ENCODE measurements at places on chromosomes 7 and 10.

DNA sequence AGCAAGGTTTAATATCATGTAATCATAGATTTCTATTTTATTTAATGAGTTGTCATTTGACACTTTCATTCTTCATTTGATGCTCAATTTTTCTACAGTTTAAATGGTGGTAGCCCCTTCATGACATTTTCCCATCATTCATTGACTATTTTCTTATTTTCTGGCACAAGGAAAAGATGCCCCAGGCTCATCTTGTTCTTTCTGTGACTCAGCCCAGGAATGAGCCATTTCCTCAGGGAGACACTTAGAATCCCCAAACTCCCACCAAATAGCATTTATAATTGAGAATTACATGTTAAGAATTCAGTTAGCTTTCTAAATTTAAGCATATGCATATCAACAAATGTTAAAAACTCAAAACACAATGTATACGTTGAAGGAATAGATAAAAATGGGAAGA is 222.3 kb downstream of the KIF20B start:
- no peak for DNase-seq

DNA sequence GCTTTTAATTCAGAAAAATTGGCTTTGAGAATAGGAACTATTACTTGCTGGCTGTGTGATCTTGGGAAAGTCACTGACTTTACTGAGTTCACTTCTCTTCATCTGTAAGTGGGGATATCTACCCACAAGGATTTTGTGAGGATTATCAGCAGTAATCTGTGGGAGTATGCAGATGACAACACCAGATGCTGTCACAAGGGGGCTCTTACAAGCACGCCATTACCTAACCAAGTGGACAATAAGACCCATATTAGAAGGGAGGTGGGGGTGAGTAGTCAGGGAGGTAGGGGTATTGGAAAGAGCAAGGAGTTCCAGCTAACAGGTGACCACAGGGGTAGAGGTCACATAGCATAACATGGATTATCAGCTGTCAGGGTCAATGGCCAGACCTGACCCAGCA is 569.4 kb downstream of the SUGCT start:
- DNase-seq: no peak

DNA sequence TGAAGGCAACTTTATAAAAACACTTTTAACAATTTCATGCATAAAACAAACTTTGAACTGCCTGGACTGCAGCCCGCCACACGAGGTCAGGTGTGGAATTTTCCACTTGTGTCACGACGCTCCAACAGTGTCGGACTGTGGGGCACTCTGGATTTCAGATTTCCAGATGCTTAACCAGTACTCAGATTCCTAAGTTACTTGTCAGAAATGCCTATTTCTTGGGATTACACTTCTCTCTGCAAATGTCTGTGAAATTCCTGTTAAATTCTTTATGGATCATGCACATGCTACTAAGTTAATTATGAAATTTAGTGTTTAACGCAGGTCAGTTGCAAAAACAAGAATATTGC is 473 bp upstream of the GPER1 start:
- DNase-seq: no peak

DNA sequence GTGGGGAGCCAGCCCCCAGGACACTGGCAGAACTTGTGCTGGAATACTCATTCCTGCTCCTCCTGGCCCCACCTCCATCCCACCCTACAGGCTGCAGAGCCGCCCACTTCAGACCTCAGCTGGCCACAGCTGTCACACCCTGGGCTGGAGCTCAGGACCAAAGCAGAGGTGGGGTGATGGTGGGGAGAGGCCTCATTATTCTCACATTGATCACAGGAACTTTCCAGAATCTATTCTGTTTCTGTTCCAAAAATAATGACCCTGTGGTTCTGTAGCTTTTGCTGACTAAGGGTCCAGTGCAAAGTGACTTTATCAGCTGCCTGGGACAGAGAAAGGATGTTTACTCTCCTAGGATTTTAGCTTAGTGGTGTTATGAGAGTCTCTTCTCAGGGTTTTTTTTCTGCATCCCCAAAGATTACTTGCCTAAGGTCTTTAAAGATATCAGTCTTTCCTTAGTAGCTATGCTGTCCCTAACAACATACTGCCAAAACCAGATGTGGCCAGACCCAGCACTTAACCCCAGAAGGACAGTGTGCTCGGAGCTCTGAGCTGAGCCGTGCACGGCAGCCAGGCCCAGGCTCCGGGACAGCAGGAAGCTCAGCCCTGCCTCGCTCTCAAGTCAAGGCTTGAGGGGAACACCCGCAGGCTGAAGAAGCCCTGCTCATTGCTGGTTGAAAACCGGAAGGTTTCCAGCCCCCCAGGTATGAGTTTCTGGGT is 223.3 kb downstream of the MLLT10 start:
- DNase-seq: no peak

GRCh38 chr10:6702030-6702429 is 122.0 kb upstream of the PRKCQ start:
- no peak for DNase-seq

DNA sequence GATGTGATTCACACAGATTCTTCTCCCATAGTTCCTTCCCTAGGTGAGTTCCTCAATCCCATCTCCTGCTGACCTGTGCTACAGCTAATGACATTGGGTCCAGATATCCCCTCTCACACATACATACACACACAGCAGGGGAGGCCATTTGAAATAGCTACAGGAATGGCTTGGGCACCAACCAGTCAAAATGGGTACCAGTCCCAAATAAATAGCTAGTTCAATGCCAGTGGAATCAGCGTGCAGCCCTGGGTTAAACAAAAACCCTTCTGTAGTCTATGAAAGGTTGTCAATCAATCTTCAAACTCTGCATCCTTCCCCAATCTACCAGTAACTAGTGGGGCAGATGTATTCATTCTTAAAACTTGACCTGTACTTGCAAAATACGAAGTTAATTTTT is 9.3 kb downstream of the PNLIPRP2 start:
- no peak for DNase-seq

- no peak for DNase-seq
Observed at GRCh38 chr10:76021398-76021797, 590.0 kb downstream of the LRMDA start.

- no peak for DNase-seq
Observed at GRCh38 chr7:153185936-153186335, 426.4 kb downstream of the ACTR3B start.

GRCh38 chr7:84783141-84783778 is 403.6 kb downstream of the SEMA3D start:
- DNase-seq: peak; percentile 80
